ENCODE measurements at places on chromosomes 3 and 15. TPM values are rescaled to one million over a fixed set of nuclear protein-coding genes. Genes with fewer than 3 reads are reported as not detected.

- DNase-seq = no peak
Measured at GRCh38 chr15:32844118-32844711, 126.4 kb downstream of the GREM1 start.

GRCh38 chr15:29854413-29854812 is 32.1 kb upstream of the TJP1 start:
- DNase-seq = no peak

DNA sequence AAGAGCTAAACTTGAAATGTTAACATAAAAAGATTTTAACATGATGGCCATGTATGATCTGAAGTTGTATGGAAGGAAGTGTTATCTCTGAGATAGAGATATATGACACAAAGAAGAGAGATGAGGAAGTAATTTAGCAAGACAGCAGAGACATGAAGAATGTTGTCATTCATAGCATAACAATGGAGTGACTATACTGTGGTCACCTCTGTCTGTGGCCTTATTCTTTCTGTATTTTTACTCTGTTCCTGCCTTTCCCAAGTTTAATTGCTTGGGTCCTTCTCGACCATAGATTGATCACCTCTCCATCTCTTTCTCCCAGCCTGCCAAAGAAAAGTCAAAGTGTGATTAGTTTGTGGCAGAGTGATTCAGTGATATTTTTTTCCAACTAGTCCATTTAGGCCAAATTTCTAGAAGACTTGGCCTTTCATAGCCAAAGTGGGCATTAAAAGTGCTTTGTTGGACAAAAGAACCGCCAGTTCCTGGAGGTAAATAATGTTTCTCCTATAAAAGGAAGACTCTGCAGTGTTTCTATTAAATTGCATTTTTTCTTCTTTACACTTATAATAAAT is 711.9 kb downstream of the CADM2 start:
- no peak for DNase-seq

RAB6B gene
- total RNA-seq = 0.24 TPM
